Articular chondrocyte of knee joint (primary cell): ENCODE measurements at places on chromosomes 1 and 21. TPM values are rescaled to one million over a fixed set of nuclear protein-coding genes. Genes with fewer than 3 reads are reported as not detected.

HOOK1 gene
- under 0.01 TPM in 2 replicates for total RNA-seq

SUSD4 gene
- 0.13 and 0.32 TPM in 2 replicates for total RNA-seq

USH2A gene
- under 0.01 TPM in 2 replicates for total RNA-seq

ADGRL4 gene
- total RNA-seq, result 0.52 and 0.65 TPM in 2 replicates

AIRE gene
- not detected in 2 replicates for total RNA-seq

TMEM79 gene
- 0.91 and 1.2 TPM in 2 replicates for total RNA-seq

LAMC1 gene
- 237 and 238 TPM in 2 replicates for total RNA-seq

HFM1 gene
- 1.4 and 2.2 TPM in 2 replicates for total RNA-seq

PLA2G2F gene
- total RNA-seq, result not detected in 2 replicates

MTMR11 gene
- total RNA-seq, result 14.8 and 18.9 TPM in 2 replicates

GUCA2B gene
- not detected in 2 replicates for total RNA-seq

MLLT11 gene
- total RNA-seq, result 3.4 and 3.9 TPM in 2 replicates

LCE2B gene
- total RNA-seq, result not detected in 2 replicates

SERPINC1 gene
- 0.11 TPM in 1 of 2 replicates, not detected in the other for total RNA-seq

MTARC1 gene
- total RNA-seq, result 1.9 and 3.0 TPM in 2 replicates

C1orf35 gene
- total RNA-seq, result 3.4 and 5.6 TPM in 2 replicates

PEAR1 gene
- total RNA-seq, result 4.2 and 5.5 TPM in 2 replicates

SPATA17 gene
- total RNA-seq, result 1.4 and 3.8 TPM in 2 replicates

RGS13 gene
- total RNA-seq, result not detected in 2 replicates

RAB42 gene
- 10.1 and 12.4 TPM in 2 replicates for total RNA-seq

SGIP1 gene
- 2.2 and 12.8 TPM in 2 replicates for total RNA-seq

PALMD gene
- total RNA-seq, result 38.3 TPM in 2 replicates

ZNF683 gene
- not detected in 2 replicates for total RNA-seq

LCE1C gene
- not detected in 2 replicates for total RNA-seq

SRGAP2C gene
- 18.0 and 32.5 TPM in 2 replicates for total RNA-seq

SLC30A2 gene
- not detected in 2 replicates for total RNA-seq

ARHGAP30 gene
- total RNA-seq, result under 0.01 TPM in 1 of 2 replicates, not detected in the other

DSCAM gene
- under 0.01 TPM in 1 of 2 replicates, not detected in the other for total RNA-seq

S100A3 gene
- total RNA-seq, result 2.0 and 3.7 TPM in 2 replicates

DYNLT4 gene
- total RNA-seq, result 0.22 and 0.65 TPM in 2 replicates

PHACTR4 gene
- 17.8 and 24.8 TPM in 2 replicates for total RNA-seq

PWP2 gene
- 1.3 and 1.7 TPM in 2 replicates for total RNA-seq

ANGPTL1 gene
- 10.1 and 14.5 TPM in 2 replicates for total RNA-seq

CD244 gene
- not detected in 2 replicates for total RNA-seq

IL24 gene
- total RNA-seq, result not detected in 2 replicates

NTRK1 gene
- total RNA-seq, result 0.11 TPM in 1 of 2 replicates, not detected in the other

SHE gene
- total RNA-seq, result 2.7 and 4.8 TPM in 2 replicates

TNNI3K gene
- 0.91 and 1.6 TPM in 2 replicates for total RNA-seq

NBPF20 gene
- total RNA-seq, result 2.5 TPM in 2 replicates

FAM151A gene
- not detected in 2 replicates for total RNA-seq

RHOU gene
- total RNA-seq, result 18.2 and 25.9 TPM in 2 replicates

SYT6 gene
- not detected in 2 replicates for total RNA-seq

MAP3K21 gene
- total RNA-seq, result 0.22 and 0.39 TPM in 2 replicates

PPM1J gene
- total RNA-seq, result 0.65 and 0.78 TPM in 2 replicates

B3GALT2 gene
- 0.13 TPM in 1 of 2 replicates, not detected in the other for total RNA-seq

NES gene
- total RNA-seq, result 0.26 and 0.65 TPM in 2 replicates

SLC5A9 gene
- not detected in 2 replicates for total RNA-seq

LDLRAP1 gene
- total RNA-seq, result 34.5 and 45.2 TPM in 2 replicates

SLC1A7 gene
- total RNA-seq, result under 0.01 and 0.11 TPM in 2 replicates

COL6A1 gene
- total RNA-seq, result 1,285 and 1,468 TPM in 2 replicates

C1orf115 gene
- total RNA-seq, result 1.3 and 2.5 TPM in 2 replicates

SLC26A9 gene
- under 0.01 TPM in 1 of 2 replicates, not detected in the other for total RNA-seq

LCE2A gene
- total RNA-seq, result not detected in 2 replicates

MCOLN3 gene
- 7.8 and 13.7 TPM in 2 replicates for total RNA-seq

URB2 gene
- total RNA-seq, result 7.3 and 8.5 TPM in 2 replicates

ATP1A4 gene
- not detected in 2 replicates for total RNA-seq

TEX50 gene
- not detected in 2 replicates for total RNA-seq
